Fibroblast of skin of back (primary cell): ENCODE measurements at places on chromosomes 6 and 20.
A peak's percentile ranks its signal among the peaks of the same experiment; 100 is the strongest.

DNA sequence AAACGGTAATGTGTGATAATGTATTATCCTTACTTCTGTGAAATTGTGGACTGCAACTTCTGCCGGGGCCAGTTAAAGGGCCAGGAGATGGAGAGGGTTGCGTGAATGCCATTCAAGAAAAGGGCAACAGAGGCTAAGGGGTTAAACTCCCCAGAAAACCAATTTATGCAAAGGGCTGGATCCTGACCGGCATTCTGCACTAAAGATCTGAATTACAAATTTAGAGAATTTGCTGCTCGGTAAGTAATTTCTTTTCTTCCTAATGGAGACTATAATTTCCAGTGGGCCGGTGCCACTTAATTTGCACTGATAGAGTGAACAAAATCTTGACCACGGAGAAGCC, 130.1 kb downstream of the BCAS1 start:
- DNase-seq, result no peak

DNA sequence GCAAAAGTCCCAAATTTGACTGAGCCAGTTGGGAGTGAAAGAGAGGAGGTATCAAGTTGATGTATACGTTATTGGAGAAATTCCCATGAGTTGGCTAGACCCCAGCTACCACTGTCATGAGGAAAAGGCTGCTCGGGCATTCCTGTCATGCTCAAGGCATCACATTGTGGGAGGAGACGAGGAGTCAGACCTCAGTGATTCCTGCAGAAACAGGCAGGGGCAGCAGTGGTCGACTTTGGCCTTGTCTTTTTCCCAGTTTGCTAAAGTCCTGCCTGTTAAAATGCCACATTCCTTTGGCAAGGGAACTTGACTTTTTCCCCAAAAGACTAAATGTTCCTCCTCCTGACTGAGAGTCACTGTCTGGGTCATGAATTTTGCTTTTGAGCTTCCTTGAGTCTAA, 295.5 kb upstream of the HS3ST5 start:
- peak; percentile 20 for DNase-seq

GRCh38 chr6:7692453-7692784, 33.5 kb upstream of the BMP6 start:
- DNase-seq, result no peak

DNA sequence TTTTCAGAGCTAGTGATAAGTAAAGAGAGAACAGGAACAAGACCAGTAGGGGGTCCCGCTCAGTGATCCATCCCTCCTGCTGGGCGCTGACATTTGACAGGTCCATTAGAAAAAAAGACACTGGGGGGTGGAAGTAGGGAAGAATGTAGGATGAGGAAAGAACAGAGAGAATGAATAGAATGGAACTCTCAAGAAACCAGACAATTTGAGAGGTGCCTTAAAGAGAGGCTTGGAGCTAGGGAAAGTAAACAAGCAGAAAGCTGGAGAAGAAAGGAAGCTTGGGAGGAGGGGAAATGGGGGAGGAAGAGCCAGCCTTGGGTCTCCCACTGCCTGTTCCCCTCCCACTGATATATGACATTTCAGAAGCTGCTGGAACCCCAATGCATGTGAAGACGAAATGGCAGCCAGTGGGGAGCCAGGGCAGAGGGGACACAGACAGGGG, 8.4 kb downstream of the GABBR1 start:
- DNase-seq, result no peak

DNA sequence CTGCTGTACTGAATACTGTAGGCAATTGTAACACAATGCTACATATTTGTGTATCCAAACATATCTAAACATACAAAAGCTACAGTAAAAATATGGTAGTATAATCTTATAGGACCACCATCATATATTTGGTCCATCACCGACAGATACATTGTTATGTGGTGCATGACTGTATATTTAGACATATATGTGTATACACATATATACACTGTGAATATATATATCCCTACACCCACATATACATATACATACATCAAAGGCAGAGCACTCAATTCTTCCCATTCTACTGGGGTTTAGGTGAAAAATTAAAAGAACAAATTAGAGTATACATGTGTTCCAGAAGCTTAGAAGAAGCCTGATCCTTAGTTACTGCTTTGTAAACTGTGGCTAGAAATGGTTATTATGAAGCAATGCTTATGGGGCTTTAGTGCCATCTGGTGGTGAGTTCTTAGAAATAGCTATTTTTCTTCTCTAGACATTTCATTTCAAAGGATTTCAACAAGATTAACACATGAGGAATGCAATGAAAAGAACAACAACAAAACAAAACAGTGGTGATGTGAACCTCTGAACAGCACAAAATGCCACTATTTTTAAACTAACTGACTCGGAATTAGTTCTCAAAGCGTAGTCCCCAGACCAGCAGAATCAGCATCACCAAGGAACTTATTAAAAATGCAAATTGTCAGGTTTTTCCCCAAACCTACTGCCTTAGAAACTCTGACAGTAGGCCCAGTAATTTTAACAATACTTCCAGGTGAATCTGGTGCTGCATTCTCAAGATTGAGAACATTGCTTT, 38.0 kb downstream of the PKHD1 start:
- DNase-seq, result peak; percentile 28

DNA sequence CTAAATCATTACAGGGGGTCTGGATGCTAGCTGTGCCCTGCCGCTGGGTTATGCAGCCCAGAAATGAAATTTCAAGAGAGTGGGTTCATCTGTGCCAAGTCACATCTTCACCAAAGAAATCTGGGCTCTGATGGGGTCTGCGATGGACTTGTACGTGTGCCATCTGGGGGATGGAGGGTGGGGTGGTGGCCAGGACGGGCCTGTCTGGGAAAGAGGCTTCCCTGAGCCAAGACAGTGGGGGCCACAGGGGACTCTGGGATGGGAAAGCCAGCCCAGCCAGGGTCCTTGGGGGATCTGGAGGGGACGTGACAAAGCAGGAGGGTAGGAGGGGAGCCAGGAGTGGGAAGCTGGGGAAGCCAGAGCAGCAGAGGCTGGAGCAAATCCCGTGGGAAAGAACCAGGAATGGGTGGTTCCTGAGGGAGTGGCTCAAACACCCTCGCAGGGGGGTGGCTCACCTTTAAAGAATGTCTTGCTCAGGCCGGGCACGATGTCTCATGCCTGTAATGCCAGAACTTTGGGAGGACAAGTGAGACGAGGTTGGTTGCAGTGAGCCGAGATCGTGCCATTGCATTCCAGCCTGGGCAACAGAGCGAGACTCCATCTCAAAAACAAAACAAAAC, 36.3 kb upstream of the SULF2 start:
- DNase-seq, result peak; percentile 49

DNA sequence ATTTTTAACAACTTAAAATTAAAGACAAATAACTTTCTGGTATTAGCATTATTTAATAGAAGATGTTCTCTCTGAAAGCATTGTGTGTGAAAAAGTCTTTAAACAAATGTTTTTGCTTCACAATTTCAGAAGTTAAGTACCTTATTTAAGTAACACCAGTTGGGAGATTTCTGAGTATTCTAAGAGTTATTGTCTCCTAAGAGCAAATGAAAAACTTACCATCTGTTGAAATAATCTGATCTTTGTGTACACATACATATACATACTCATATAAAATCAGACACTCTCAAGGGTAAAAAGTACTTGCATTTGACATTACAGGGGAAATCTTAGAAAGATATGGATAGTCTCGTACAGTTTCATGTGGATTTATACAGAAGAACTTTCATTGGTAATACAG, 2.4 kb downstream of the BTBD3 start:
- no peak for DNase-seq

GRCh38 chr6:167965592-167966539, 31.6 kb upstream of the KIF25 start:
- DNase-seq, result no peak

DNA sequence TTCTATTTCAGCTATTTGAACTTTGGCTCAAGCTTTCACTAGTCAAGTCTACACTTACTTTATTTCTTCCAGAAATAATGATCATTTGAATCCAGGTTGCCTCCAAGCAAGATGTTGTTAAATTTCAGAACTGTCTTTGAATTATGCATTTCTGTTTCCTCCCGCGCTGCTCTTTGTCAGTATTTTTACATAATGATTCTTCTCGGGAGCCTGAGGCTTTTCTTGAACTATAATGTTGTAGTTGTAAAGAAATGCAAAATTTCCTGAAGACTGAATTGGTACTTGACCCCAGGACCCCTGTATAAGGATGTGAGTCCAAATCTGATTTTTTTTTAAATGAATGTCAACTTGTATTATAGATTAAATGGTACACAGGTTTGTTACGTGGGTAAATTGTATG, 80.4 kb downstream of the ARMC2 start:
- no peak for DNase-seq

GRCh38 chr6:28767691-28768090, 156.1 kb downstream of the TRIM27 start:
- no peak for DNase-seq

GRCh38 chr6:27759930-27760329, 152.3 kb downstream of the OR2B2 start:
- DNase-seq, result no peak

- DNase-seq, result no peak
Measured at GRCh38 chr6:79964607-79965081, 17.3 kb upstream of the ELOVL4 start.

DNA sequence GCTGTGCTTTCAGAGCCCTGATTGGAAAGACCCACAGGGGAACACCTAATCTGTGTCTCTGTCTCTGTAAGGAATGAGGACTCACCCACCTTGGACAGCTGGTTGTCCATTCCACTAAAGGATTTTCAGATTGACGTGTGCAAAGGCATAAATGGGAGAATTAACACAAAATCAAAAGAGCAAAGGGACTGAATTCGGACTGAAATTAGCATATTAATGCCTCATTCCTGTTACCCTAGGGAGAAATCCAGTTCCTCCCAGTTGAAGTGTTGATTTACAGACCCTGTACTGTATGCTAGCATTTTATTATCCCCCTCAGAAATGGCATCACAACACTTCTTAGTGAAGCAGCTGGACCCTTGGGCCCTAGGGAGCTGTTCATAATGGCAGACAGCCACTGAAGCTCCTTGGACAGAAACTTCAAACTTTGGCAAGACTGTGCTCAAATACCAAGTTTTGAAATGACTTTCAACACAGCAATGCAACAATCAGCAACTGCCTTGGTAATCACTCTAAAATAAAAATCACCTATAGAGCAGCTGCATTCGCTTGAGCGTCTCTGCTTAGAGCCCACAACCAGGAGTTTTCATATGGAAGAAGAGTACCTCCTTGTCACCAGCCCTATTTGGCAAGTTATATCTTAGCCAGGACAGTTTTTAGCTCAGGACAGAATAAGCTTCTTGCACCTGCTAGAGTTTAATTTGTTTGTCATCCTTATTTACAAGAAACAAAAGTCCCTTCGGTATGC, 118.1 kb downstream of the TRDN start:
- no peak for DNase-seq

- DNase-seq, result no peak
Measured at GRCh38 chr20:37711001-37711400, 17.2 kb downstream of the CTNNBL1 start.

- DNase-seq, result peak; percentile 32
Measured at GRCh38 chr6:77740380-77740779, 87.5 kb downstream of the MEI4 start.

GRCh38 chr20:46056970-46057855, 28.2 kb downstream of the SLC12A5 start:
- peak; percentile 56 for DNase-seq

DNA sequence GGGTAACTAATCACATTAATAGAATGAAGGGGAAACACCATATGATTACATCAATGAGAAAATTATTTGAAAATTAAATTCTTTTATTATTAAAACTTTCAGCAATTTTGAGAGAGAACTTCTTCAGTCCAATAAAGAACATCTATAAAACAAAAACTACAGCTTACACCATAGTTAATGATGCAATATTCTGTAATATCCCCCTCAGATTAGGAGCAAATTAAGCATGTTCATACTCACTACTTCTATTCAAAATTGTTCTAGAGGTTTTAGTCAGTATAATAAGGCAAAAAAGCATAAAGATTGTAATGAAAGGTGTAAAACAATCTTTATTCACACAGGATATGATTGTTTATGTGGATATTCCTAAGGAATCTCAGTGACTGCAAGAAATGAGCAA, 465.4 kb downstream of the CD109 start:
- no peak for DNase-seq
